CD8-positive, alpha-beta memory T cell (primary cell): ENCODE measurements at places on chromosomes 5 and 9. TPM values are rescaled to one million over a fixed set of nuclear protein-coding genes. Genes with fewer than 3 reads are reported as not detected.

- DNase-seq, result no peak
Measured at GRCh38 chr5:30069441-30070263, 1123.8 kb upstream of the CDH6 start.

DNA sequence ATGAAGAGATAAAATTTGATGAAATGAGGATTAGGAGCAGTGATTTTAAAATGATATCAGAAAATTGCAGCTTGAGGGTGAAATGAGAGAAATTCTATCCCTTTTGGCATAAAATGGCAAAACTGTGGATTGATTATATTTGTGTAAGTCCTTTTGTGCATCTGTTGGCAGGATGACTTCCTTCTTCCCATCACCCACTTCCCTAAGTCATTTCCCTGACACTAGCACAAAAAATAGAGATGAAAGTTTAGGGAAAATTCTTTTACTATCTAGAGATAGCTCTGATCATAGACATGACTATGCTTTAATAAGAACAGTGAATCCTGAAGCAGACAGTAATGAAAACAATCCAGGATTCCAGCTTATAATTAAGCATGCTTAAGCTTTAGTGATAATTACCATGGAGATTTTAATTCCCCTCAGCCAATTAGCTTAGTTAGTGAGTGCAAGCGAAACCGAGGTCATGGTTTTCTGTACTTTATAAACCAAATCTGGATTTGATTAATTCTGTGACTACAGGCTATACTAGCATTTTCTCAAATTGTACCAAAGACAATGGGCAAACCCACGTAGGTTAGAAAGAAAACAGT, 163.6 kb upstream of the TARS1 start:
- DNase-seq, result no peak

DNA sequence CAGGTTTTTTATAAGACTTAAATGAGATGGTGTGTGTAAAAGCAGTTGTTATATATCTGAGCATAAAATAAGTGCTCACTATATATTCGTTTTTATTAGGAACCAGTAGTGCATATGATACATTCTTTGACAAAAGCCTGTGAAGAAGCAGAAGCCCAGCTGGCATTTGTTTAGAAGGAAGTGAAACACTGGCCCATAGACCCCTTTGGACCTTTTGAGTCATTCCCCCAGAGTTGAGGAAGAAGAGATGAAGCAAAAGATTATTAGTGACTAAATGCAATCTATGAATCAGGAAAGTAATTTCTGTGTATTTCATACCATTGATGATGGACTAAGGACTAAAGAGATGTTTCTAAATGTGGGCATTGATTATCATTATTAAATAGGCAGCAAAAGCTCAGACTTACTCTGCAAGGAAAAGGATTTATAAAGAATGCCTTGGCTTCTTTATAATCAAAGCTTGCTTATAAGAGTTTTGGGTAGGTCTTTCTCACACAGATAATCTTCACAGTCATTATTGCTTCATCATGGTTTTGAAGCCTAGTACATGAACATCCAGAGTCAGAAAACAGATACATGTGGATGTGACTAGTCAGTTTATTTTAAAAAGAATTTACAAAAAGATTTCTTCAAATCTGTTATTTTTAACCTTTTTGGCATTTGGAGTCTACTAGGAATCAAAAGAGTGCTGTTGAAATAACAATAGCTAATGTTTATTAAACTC, 16.9 kb upstream of the FER start:
- no peak for DNase-seq

DNA sequence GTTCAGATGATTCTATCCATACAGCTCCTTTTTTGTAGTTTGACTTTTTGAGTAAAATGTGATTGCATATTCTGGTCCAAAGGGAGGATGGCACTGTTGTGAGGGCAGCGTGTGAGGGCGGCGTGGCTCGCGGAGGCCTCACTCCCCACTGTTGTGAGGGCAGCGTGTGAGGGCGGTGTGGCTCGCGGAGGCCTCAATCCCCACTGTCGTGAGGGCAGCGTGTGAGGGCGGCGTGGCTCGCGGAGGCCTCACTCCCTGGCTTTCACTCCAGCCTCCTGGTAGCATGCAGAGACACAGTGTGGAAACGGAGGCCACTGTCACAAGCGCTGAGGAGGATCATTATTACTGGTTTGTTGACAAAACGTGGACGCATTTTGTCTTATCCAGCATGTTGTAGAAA, 79.0 kb downstream of the EHMT1 start:
- no peak for DNase-seq

- no peak for DNase-seq
Measured at GRCh38 chr5:128380337-128380736, 157.7 kb downstream of the FBN2 start.

The PCDHA9 gene
- not detected for polyA plus RNA-seq

The DBH gene
- not detected for polyA plus RNA-seq

The PCDHB12 gene
- not detected for polyA plus RNA-seq

The CENPK gene
- 27.3 TPM for polyA plus RNA-seq

The SLC34A1 gene
- 0.17 TPM for polyA plus RNA-seq
